T-helper 9 cell (primary cell): ENCODE measurements at places on chromosomes 16 and 17.

- DNase-seq = no peak
These were observed 4.1 kb downstream of the B3GNT9 start for GRCh38 chr16:67146523-67147357.

DNA sequence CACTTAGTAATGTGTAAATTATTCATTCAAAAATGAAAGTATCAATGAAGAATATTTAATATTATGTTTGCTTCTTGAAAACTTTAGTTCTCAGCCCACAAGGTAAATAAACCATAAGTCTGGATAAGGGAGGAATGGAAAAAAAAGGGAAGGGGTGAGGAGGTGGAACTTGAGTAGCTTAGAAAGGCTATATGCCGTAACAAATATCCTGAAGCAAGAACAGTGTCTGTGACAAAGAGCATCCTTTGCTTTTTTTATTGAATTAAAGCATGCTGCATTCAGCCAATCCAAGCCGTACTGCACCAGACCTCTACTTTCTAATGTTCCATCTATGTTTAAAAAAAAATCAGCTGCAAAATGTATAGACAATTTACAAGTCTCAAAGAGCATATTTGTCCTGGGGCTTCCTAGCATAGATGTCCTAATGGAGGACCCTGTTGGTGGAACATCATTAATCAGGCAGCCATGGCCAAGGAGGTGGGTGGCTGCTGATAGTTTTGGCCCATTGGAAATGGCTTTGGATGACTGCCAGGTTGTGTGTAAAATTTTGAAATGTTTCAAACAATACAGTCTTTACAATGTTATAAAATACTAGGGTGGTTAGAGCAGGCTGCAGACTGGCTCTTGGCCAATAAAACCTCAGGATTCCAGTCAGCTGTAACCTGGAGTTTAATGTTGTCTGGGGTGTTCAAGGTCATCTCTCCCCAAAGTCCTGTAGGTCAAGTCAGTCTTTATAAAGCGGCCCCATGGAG, 895.8 kb upstream of the SOX9 start:
- no peak for DNase-seq

- no peak for DNase-seq
These were observed 180.1 kb downstream of the PRKCB start for GRCh38 chr16:24015923-24016322.

GRCh38 chr16:25912321-25912720, 220.6 kb downstream of the HS3ST4 start:
- no peak for DNase-seq

DNA sequence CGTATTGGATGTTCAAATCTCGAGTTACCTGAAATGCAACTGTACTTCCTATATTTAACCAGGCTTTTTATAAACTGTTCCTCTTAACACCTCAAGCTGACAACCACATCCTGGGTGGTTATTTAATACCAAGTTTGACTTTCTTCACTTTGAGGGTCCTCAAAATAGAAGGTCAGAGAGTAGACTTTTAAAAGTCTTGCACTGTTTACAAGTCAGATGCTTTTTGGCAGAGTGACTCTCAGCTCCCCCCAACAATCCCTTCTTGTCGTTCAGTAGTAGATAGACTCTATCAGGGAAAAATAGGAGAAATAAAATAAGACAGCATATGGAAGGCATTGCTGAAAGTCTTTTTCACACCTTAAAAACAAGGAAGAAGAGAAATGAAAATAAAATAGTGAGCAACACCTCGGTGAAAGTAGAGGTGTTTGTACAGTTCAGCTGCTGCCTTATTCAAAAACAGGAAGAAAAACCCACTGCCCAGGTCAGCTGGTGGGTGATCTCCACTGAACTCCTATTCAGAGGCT, 650.4 kb downstream of the WWOX start:
- DNase-seq = no peak

GRCh38 chr16:55871411-55872038, 3.6 kb downstream of the CES5A start:
- no peak for DNase-seq

- DNase-seq = no peak
These were observed 13.0 kb downstream of the GUCY2D start for GRCh38 chr17:8015236-8015956.

- no peak for DNase-seq
These were observed 19.4 kb upstream of the PRM1 start for GRCh38 chr16:11300560-11300892.

GRCh38 chr17:18950944-18951905, 740 bp upstream of the SLC5A10 start:
- DNase-seq = no peak

GRCh38 chr17:48993951-48994350, 3.2 kb upstream of the IGF2BP1 start:
- no peak for DNase-seq

DNA sequence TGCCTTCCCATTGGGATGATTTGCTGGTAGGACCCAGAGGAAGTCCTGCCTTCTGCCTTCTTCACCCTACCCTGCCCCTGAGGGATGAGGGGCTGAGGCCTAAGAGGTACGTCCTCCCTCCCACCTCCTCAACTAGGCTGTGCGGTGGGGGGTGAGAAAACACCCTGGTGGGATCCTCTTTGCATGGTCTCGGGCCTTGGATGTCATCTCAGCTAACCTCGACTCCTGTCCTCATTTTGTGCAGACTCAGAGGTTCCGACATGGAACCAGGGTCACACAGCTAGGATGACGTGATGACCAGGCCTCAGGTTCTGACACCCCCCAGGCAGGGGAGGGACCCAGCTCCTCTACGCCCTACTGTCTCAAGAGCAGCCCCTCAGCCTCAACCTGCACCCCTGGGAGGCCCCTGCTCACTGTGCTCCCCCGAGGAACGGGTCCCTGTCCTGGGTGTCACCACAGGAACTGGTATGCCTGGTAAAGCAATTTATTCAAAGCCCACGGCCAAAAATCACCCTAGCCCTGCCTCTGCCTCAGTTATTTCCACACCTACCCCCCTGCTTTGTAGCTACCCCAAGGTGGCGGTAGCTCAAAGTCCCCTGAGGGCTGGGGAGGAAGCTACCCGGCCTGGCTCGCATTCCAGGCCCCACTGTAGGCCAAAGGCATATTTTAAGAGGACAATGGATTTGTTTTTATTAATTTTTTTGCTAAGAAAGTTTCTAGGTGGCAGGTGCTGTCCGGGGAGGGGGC, 17.5 kb downstream of the UNC13D start:
- no peak for DNase-seq

DNA sequence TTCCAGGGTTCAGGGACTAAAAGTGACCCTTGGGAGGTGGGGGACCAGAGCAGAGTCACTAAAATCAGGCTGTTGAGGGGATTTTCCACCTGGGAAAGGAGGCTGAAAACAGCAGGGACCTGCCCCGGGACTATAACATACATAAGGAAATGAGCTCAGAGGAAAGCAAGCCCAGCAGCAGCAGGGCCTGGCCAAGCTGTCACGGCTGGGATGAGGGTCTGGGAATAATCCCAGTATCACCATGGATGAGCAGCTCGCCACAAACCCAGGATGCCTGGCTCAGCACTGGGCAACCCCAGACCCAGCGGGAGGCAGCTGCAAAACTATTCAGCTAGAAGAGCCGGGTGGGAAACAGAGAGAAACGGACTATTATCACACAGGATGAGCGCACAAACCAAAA, 72.4 kb downstream of the RPH3AL start:
- DNase-seq = no peak
